NCI-H82 (cell line): ENCODE measurements at places on chromosomes 1 and 21.

GRCh38 chr1:75293270-75293669, 159.1 kb downstream of the LHX8 start:
- no peak for DNase-seq

DNA sequence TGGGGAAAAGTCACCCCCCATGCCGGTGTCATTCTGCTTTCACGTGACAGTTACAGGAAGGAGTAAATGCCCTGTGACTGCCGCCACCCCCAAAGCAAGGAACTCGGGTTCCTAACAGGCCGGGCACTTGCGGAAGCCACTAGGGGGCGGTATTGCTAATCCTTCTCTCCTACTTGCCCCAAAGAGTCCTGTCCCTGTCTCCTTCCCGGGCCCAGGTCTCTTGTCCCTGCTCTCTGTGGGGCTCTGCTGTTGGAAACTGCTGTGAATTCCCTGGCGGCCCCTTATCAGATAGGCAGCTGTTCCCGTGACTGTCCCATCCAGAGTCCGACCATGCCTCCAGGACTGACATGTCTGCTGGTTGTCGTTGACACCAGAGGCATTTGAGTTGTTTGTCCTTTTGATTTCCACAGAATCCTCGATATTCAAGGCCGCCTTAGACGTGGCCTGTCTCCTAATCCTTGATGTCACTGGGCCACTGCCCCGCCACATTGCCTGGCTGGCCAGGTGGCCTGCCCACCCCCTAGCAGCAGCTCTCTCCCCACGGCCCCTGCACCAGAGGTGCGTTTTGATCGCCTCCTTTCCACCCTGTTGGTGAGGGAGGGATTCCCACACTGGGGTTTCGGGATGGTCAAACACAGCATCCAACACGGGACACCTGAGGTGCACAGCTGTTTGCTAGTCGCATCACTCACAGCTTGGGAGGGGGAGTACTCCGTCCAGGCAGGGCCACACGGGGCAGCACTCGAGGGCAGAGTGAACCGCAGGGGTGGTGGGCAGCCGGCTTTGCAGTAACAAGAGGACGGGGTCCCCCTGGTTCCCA, 37.3 kb downstream of the CHAF1B start:
- DNase-seq = peak; percentile 75

- DNase-seq = no peak
Measured at GRCh38 chr1:227773558-227773957, 38.3 kb downstream of the SNAP47 start.

- no peak for DNase-seq
Measured at GRCh38 chr1:88014131-88014530, 669.9 kb upstream of the PKN2 start.

GRCh38 chr1:179951383-179952144, 3.0 kb upstream of the CEP350 start:
- no peak for DNase-seq

- DNase-seq = no peak
Measured at GRCh38 chr1:201265756-201266155, 17.6 kb upstream of the PKP1 start.

DNA sequence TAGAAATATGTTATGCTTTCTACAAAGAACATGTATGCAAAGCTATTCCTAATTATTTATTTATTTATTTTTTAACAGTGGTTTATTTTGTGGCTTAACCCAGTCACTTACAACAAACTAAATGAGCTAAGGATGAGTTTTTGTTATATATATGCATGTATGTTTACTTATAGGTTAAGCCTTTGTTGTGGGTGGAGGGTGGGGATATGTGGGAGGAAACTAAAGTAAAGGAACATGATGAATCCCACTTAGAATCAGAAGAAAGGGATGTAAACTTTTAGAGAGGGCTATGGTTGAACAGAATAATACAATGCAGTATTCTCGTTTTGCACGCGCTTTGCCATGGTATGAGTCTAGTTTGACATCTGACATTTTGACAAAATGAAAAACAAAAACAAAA, 321.0 kb upstream of the RUNX1 start:
- DNase-seq = no peak

DNA sequence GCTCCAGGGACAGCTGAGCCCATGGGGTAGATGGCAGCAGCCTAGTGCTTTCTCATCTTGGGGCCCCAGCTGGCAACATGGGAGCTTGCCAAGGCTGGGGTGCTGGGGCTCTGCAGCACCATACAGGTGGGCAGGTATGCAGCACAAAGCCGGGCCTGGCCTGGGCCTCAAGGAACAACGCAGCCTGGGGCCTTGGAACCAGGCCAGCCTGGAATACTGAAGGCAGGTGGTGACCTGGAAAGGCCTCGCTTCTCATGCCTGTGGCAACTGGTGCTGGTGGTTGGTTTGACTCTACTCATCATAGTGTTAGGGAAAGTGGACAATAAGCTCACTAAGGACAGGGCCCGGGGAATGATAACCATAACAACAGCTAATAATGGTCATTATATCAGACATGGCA, 27.0 kb upstream of the SDHB start:
- DNase-seq = peak; percentile 21

DNA sequence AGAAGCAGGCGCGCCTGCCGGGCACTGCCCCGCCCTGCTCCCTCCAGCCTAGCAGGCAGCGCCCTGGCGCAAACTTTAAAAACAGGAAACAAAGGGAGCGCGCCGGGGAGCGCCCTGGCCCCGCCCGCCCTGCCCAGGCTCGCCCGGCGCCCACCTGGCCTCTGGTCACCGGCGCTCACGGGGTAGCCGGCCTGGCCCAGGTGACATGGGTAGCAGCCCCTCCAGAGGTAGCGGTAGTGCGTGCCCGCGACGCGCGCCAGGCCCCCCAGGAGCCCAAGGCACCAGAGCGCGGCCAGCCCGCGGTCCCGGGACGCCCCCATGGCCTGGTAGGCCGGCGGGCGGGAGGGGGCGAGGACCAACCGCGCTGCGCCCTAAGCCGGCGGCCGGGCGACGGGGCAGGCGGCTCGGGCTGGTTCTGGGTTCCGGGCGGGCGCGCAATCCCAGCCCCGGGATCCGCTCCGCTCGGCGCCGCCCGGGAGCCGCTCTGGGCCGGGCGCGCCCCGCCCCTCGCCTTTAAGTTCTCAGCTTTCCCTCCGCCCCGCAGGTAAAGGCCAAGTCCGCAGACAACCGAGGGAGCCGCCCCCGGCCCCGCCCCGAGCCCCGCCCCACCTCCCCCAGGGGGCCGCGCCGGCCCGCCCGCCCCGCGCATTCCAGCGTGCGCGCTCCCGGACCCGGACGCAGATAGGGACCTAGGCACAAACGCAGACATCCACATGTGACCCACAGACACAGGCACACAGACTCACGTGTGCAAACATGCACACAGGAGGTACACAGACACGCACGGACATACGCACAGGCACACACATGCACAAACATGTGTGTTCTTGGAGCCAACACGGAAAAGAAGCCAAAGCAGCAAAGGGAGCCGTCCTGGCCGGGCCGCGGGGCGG, 76.7 kb downstream of the ARHGEF16 start:
- peak; percentile 70 for DNase-seq

- DNase-seq = no peak
Measured at GRCh38 chr1:181490740-181491712, 7.7 kb downstream of the CACNA1E start.

DNA sequence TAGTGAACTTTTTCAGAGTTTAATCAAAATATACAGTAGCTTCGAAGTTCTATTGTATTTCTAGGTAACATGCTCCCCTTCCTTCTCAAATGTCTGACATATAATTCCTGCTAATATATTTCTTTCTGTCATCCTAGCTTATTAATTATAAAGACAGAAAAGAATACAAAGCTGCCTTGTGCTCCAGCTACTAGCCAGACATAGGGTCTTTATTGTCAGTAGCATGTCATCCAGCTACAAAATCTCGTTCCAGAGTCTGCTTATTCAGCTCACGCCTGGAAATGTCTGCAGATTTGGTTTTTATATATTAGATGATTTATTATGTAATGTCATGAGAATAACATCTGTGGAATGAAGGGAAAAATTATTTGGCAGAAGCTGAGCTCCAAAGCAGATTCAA, 1102.8 kb downstream of the BRINP3 start:
- DNase-seq = no peak

GRCh38 chr1:17520473-17521319, 18.8 kb upstream of the ARHGEF10L start:
- no peak for DNase-seq

- DNase-seq = no peak
Measured at GRCh38 chr1:53698384-53698980, 40.5 kb downstream of the GLIS1 start.

DNA sequence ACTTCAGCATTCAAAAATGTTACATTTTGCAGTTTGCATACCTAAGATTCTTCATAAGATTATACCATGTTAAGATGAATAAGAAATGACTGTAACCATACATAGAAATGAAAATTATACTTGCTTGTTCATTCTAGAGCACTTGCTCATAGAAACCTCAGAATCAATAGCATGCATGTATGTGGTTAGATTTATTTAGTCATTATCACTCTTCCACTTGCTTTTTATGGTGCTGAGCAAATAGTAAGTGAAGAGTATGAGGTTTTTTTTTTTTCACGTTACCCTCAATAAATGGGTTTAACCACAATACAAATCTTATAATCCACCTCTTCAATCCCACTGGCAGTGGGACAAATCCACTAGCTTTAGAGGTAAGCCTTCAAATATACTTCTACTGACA, 84.7 kb downstream of the LRRC53 start:
- DNase-seq = peak; percentile 36

DNA sequence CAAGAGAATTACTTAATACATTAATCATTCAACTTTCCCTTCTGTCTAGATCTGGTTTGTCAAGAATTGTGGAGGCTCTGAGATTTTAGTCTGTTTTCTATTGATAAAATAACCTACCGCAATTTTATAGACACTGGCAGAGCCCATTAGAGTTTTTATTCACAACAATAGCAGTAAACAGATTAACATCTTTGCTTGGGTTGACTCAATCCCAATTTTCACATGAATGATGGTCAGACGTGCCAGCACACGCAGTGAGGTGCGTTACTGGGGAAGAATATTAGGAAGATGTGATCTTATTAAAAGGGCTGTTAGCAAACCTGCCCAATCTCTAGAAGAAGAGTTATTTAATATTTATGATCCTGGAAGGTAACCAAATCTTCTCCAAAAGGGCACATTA, 736.6 kb downstream of the MRPL39 start:
- peak; percentile 20 for DNase-seq

GRCh38 chr1:235336903-235337302, 8.5 kb downstream of the GGPS1 start:
- no peak for DNase-seq

DNA sequence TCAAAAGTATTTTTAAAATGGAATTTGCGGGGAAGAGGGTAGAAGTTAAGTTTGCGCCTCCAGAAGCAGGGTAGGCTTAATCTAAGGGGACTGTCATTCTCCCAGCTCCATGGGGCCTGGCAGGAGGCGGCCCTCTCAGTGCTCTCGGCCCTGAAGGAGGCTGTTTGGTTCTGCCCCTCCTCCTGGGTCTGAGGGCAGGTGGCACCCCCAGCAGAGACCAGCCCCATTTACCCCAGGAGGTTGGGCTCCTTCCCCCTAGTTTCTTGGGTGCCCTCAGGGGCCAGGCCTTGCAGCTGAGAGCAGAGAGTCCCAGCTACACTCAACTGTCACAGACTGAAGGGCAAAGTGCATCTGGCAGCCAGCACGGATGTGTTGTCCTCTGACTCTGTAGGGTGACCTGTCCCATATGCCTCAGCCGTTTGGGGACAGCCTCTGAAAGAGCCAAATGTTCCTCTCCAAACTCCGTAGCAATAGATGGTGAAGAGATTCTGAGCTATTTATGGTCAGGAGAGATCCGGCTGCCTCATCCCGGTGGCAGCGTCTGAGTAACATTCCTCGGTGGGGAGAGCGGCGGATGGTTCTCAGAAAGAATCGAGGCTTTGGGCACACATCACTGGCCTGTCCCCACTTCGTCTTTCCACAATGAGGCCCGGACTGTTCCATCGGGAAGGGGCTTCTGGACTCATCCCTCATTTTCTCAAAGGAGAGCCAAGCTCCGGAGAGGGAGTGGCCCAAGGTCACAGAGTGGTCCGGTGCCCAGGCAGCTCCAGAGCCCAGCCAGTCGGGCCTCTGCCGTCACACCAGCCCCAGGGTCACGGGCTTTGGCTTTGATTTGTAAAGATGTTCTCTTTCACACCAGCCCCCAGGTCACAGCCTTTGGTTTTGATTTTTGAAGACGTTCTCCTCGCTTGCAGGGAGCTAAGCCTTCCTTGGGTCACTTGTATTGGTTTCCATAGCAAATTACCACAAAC, 424.2 kb upstream of the VAMP3 start:
- no peak for DNase-seq

DNA sequence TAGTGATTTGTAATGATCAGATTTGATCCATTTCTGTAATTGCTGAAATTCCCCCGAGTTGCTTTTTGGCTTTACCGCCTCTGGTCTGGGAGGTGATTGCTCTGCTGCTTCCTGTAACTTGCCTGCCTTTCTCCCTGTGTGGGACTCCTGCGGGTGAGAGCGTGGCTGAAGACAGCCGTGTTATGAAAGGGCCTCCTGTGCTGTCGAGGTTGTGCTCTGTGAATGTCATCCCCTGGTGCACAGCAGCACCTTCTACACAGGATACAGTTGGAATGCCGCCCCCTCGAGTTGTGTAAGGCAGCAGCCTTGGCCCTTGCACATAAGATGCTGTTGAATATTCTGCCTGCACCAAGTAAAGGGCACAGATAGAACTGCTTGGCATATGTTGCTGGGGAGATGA, 5.9 kb downstream of the SOD1 start:
- DNase-seq = no peak

GRCh38 chr1:84835169-84835568, 57.8 kb downstream of the LPAR3 start:
- DNase-seq = no peak

- DNase-seq = no peak
Measured at GRCh38 chr1:246159279-246160227, 347.5 kb downstream of the SMYD3 start.

GRCh38 chr1:112457241-112457640, 51.5 kb upstream of the WNT2B start:
- no peak for DNase-seq

GRCh38 chr1:183090391-183091006, 67.3 kb downstream of the LAMC1 start:
- peak; percentile 52 for DNase-seq

GRCh38 chr21:44783020-44783696, 18.5 kb downstream of the UBE2G2 start:
- DNase-seq = no peak

DNA sequence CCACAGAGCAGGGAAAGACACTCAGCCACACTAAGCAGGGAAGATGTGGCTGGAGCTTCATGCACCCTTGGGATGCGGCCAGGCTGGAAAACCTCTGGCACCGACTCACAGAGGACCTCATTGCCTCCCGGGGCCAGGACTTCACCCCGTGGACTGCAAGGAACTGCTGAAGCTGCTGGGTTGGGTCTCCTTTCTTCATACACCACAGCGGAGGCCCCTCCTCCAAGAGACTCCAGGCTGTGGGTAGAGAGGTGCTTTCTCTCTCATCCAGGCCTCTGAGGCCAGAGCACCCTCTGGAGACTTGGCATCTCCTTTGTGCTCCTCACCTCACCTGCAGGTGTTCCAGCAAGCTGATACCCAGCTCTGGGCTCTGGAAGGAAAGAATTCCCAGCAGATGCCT, 76.0 kb upstream of the EDN2 start:
- no peak for DNase-seq

GRCh38 chr1:34128186-34128889, 36.7 kb downstream of the CSMD2 start:
- no peak for DNase-seq

- no peak for DNase-seq
Measured at GRCh38 chr1:230517326-230517725, 91.2 kb upstream of the PGBD5 start.
